M059J (cell line): ENCODE measurements at places on chromosomes 6 and 20.

GRCh38 chr6:37657112-37657886 is 40.4 kb downstream of the MDGA1 start:
- DNase-seq, result peak; percentile 94

- DNase-seq, result no peak
Measured at GRCh38 chr6:35016502-35017321, 124.4 kb downstream of the TCP11 start.

DNA sequence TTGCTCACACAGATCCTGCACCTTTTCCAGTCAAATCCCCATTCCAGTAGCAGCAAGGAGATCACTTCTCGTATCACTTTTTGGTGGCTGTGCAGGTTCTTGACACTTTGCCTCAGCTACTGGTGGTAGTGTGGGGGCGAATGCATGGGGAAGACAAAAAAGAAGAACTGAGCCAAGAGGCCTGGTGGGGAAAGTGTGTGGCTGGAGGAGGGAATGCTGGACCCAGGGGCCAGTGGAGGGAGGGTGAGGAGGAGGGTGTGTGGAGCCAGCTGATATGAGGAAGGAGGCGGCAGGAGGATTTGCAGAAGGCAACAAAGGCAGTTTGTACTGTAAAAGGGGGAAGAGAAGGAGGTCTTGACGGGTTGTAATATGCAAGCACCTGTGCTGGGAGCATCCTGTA is 15.7 kb upstream of the HLA-C start:
- DNase-seq, result no peak

GRCh38 chr6:151119823-151120524 is 119.8 kb upstream of the AKAP12 start:
- DNase-seq, result no peak

GRCh38 chr6:25882051-25882496 is 8.0 kb upstream of the SLC17A3 start:
- DNase-seq, result peak; percentile 18

GRCh38 chr20:32312718-32313424 is 35.4 kb downstream of the KIF3B start:
- no peak for DNase-seq

GRCh38 chr6:142850679-142851423 is 94.1 kb downstream of the HIVEP2 start:
- peak; percentile 82 for DNase-seq

DNA sequence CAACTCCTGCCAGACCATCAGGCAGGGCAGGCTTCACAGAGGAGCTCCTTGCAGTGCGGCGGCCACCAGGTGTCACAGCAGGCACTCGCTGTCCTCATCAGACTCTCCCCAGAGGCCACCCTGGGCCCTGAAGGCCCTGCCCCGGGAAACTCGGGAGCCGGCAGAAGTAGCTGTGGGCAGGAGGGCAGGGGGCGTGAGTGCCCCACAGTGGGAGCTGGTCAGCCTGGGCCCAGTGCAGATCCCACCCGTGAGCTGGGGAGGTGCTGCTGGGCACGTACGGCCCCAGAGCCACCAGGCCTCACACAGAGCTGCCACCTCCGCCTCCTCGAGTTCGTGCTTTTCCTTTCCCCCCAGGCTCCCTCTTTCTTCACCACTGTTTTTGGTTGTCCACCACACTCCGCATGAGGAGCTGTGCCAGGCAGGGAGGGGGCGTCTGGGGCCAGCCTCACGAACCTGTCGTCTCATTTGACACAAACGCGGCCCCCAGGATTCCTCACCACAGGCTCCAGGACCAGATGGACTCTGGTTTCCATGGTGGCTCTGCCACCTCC is 33.8 kb downstream of the FRMD1 start:
- no peak for DNase-seq

- no peak for DNase-seq
Measured at GRCh38 chr6:124463271-124463670, 499.0 kb upstream of the RNF217 start.

GRCh38 chr6:74826263-74826662 is 379.6 kb downstream of the COL12A1 start:
- DNase-seq, result no peak

GRCh38 chr6:109472132-109472995 is 10.7 kb downstream of the ZBTB24 start:
- no peak for DNase-seq

GRCh38 chr6:103036846-103037245 is 1643.3 kb downstream of the GRIK2 start:
- DNase-seq, result no peak

DNA sequence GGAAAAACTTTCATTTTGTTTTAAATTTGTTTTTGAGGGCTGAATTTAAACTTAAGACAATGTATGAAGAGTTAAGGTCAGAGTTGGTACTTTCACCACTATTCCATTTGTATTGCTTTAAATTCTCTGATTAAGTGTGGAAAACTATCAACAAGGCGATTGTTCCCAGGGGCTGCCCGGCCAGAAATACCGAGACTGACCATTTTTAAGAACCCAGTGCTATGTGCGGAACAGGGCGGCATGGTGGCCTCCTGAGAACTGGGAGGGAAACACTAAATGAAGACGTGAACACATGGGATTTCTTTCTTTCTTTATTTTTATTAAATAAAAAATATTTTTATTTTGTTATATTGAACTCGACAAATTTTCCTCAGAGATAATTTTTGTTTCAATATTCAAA is 221.2 kb upstream of the QKI start:
- DNase-seq, result no peak

- no peak for DNase-seq
Measured at GRCh38 chr6:169980826-169981450, 229.5 kb downstream of the ERMARD start.

GRCh38 chr6:166655713-166656229 is 28.7 kb upstream of the RPS6KA2 start:
- no peak for DNase-seq

DNA sequence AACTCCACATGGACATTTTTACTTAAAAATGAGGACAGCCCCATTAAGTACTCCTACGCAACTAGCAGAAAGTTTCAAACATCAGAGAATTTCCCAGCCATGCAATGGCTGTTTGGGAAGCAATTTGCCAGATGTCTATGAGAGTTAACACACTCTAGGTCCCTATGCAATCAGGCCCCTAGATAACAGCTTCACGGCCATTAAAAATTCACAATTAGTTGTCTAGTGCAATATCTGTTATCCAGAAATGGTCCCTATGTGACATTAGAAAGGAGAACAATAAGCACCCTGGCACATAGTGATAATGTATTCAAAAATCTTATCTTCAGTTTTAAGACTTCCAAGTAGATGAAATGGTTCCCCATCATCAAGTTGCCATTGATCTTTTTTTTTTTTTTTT is 174.3 kb upstream of the NRSN1 start:
- no peak for DNase-seq

GRCh38 chr20:52441710-52442109 is 250.1 kb upstream of the ZFP64 start:
- DNase-seq, result no peak

DNA sequence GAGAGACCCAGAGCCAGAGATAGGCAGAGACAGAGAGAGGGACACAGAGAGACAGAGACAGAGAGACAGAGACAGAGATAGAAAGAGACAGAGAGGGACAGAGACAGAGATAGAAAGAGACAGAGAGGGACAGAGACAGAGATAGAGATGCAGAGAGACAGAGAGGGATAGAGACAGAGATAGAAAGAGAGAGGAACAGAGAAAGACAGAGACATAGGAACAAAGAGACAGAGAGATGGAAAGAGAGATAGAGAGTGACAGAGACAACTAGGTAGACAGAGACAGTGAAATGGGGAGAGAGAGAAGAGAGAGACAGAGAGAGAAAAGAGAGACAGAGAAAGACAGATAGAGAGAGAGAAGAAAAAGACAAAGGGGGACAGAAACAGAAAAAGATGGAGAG is 165.4 kb upstream of the FOXQ1 start:
- no peak for DNase-seq
